ENCODE measurements at places on chromosomes 2 and 18.

- DNase-seq = no peak
Observed at GRCh38 chr2:64655873-64656272, 2.2 kb upstream of the SERTAD2 start.

DNA sequence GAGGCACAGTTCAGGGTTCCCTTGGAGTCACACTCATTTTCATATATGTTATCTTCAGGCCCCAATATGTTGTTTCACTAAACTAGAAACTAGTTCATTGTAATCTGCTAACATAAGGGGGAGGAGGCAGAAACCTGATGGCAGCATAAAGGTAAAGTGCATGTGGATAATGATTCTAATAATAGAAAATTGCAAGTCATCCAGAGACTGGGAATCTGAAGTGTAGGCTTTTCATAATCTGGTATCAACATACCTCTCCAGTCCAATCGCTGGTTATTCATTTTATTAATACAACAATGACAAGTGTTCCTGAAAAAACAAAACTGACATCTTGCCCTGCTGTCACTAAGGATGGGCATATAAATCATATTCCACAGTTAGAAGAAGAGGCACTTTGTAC is 326.3 kb upstream of the ZNF804A start:
- DNase-seq = no peak

GRCh38 chr18:1304392-1304992 is 399.8 kb downstream of the ADCYAP1 start:
- DNase-seq = no peak

DNA sequence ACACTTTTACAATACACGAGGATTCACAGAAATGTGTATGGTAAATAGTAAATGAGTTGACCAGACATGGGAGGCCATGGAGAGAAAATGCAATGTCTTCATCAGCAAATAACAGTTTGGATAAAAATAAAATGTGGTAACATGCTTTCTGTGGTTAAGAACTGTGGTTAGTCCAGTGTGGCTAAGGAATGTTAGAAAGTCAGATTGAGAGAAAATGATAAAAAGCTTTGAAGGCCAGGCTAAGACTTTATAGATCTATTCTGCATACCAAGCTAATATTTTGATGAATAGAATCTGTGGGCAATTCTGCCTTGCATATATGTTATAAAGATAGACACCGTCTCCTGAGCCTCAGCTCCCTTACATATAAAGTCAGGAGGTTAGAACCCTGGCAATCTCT is 215.9 kb downstream of the SOX11 start:
- DNase-seq = no peak
